RPMI8226 (cell line): ENCODE measurements at places on chromosomes 11 and 22.
A peak's percentile ranks its signal among the peaks of the same experiment; 100 is the strongest.

- DNase-seq = no peak
Measured at GRCh38 chr22:46460857-46461256, 76.6 kb downstream of the CELSR1 start.

DNA sequence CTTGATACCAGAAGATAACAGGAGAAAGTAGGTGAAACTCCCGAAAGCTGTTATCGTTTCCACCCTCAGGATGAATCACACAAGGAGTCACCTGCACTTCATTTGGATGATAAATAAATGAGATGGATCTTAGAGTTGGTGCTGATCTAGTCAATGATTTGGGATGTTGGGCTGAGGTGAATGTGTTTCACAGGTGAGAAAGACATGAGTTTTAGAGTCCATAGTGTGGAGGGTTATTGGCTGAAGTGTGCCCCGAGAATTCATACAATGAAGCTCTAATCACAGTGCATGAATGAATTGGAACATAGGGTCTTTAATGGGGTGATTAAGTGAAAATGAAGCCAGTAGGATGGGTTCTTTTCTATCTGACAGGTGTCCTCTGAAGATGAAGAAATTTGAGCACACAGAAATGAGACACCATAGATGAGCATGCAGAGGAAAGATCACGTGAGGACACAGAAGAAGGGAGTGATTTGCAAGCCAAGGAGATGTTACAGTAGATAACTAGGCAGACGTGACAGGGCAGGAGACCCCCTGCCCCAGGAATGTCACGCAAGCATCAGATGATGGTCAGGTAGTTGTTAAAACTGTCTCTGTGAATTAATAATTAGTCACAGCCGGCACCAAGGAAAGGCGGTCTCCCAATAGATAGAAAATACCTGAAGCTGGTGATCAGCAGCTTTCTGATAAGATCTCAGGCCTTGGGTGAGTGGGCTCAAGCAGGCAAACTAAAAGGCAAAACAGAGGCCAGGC, 60.3 kb upstream of the IGLL5 start:
- DNase-seq = no peak

GRCh38 chr11:103587901-103588788, 448.3 kb upstream of the DDI1 start:
- DNase-seq = no peak

DNA sequence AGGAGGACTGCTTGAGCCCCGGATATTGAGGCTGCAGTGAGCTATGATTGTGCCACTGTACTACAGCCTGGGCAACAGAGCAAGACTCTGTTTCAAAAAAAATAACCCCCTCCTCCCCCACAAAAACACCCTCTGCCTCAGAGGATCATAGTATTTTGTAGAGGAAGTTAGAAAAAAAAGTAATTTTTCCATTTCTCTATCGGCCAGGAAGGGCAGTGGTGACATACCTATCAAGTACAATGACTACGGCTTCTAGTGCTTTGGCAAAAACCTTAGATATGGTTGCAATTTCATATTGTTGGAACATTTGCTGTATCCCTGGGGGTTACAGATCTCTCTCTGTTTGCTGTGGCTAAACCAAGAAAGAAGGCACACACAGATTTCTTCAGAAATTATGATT, 28.9 kb downstream of the C2CD3 start:
- DNase-seq = no peak

- no peak for DNase-seq
Measured at GRCh38 chr22:26109686-26110315, 59.5 kb upstream of the SEZ6L start.

DNA sequence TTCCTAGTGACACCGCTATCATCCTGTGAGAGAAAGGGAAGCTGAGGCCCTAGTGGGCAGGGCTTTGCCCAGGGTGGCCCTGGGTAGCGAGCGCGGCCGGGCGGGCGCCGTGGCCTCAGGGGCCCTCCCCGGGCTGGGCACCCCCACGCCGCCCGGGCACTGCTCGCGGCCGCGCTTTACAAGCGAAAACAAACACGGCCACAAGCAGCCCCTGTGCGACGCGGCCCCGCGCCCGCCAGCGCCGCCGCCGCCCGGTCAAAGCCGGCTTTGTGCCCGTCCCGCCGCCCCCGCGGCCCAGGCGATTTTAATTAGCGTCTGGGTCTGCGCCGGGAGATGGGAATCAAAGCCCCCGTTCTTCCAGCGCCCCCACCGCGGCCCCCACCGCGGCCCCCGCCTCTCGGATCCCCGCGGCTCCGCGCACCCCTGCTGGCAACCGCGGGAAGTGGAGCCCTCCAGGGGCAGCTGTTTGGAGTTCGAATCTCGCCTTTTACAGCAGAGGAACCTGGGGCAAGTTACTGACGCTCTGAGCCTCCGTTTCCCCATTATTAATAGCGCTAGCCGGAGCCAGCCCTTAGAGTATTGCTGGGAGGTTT, 47.9 kb downstream of the CHRDL2 start:
- DNase-seq = no peak

- no peak for DNase-seq
Measured at GRCh38 chr11:72443016-72443415, 8.7 kb upstream of the CLPB start.

DNA sequence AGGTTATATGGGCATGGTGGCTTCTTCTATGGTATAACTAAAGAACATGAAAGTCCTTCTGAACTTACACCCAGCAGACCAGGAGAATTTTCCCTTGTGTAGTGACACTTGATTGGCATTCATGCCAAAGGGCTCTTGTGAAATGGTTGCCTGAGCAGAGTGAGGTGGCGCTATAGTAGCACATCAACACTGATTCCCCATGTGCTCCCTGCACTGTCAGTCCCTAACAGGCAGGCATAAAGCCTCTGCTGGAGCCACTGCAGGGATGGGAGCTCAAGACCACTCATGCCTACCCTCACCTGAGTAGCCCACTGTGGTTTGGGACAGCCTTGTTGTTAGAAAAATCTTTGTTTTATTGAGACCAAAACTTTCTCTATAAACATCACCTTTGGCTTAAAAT, 92.6 kb upstream of the LIN7C start:
- DNase-seq = no peak

DNA sequence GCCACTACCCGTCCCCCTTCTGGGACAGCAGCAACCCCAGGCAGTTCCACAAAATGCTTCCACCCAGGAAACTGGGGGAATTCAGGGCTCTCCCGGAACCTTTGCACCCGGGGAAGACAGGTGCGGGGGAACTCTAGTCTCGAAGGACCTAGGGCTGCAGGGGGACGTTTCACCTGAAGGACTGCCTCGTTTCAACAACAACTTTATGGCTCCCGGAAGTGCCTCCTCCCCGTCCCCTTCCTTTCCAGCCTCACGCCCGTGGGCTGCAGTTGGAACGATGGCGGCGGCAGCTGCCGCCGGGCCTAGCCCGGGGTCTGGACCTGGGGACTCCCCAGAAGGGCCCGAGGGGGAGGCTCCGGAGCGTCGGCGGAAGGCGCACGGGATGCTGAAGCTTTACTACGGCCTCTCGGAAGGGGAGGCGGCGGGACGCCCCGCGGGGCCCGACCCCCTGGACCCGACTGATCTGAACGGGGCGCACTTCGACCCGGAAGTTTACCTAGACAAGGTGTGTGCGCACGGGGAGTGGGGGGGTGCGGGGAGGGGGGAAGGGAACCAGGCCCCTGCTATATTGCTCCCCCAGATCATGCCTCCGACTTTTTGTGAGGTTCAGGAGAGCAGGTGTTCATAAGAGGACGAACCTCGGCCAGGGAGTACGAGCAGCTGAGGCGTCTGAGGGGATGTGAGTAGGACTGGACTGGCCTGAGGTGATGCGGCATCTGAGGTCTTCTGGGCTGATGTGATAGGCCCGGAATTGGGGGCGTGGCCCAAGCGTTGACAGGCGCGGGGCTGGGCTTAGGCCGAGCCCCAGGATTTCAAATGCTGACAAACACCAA, at the start of gene VPS51:
Gene VPS51 (plus strand): TSS at position 241 of the 833 bp plus-strand sequence. CDS start 37 bp downstream, at position 278.
- peak; percentile 97 for DNase-seq

GRCh38 chr11:2580571-2581001, 119.2 kb downstream of the KCNQ1OT1 start:
- no peak for DNase-seq

GRCh38 chr11:124681421-124681820, 7.7 kb downstream of the SPA17 start:
- DNase-seq = no peak

GRCh38 chr11:88657076-88657738, 319.7 kb upstream of the CTSC start:
- no peak for DNase-seq

GRCh38 chr11:93895106-93895862, 44.9 kb upstream of the VSTM5 start:
- DNase-seq = peak; percentile 62

DNA sequence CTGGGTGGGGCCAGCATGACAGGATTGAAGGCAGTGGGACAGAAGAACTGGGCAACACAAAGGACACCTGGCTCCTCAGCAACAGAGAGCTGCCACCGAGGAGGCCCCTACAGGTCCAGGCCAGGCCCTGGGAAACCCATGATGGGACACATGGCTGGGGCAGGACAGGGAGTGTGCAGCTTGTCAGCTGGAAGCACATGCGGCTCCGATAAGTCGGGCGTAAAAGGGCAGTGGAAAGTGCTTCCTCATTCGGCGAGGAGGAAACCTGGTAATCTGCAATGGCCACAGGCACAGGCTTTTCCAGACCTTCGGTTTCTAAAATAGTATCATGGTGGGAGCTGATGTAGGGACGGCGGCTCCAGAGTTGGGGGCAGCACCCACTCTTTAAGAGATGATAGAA, 16.5 kb downstream of the GNAZ start:
- no peak for DNase-seq

- no peak for DNase-seq
Measured at GRCh38 chr11:34439610-34440198, 970 bp downstream of the CAT start.

DNA sequence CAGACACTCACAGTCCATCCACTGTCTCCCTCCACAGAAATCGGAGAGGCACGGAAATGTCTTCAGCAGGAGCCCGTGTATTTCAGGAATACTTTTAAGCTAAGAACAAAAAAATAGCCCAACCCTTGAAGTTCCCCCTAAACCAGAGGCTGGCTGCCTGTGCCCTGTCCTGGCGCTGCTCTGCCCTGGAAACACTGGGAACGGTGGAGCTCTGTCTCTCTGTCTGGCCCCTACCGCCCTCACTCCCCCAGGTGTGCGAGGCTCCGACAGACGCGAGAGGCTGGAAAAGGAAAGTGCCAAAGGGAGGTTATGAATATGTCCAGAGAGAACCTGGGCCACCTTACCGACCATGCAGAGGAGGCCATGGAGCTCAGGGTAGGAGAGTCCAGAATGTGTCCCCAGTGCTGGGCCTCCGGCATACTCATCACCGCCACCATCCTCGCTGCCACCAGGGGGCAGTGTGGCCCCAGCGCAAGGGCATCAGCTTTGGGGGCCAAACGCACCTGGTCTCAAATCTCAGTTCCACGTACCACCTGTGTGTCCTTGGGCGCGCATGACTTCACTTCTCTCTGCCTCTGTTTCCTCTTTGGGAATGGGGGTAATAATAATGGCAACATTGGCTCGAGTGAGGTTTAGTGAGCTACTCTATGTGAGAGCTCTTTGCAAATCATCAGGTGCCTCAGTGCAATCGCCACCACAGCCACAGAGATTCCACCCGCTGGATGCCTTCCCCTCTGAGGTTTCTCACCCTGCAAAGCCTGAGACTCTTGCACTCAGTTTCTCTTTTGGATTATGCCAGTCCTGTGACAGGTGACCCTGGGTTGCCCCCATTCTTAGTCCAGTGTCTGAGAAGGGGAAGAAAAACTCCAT, 10.4 kb upstream of the SLCO2B1 start:
- peak; percentile 80 for DNase-seq

- no peak for DNase-seq
Measured at GRCh38 chr11:48055292-48056132, 75.2 kb downstream of the PTPRJ start.

- DNase-seq = no peak
Measured at GRCh38 chr11:134531327-134532130, 119.5 kb upstream of the B3GAT1 start.

DNA sequence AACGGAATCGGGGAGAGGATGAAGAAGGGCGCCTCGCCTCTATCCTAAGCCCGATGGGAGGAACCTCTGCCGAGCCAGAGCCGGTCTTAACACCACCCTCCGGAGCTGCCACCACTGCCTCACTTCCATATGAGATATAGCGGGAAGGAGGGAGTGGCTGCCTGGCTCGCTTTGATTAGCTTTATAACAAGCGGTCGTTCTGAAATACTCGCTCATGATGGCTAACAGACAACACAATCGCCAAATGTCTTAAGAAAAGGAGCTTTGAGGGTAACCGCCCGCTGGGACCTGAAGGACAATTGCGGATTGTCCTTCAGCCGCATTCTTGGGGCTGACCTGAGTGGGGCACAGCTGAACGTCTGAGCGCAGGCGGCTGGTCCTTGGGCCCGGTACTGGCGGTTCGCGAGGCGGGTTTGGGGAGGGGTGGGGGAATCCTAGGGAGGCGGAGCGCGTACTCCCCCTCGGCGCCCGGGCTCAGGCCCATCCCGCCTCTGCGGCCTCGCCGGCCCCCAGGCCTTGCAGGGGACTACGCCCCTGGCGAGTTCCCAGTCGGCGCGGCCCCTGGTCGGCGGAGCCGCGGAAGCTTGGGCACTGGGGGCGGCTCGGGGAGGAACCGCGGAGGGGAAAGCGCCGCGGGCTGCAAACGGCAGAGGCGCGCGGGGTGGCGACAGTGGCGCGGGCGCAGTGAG, at the start of gene PLAAT5:
Gene PLAAT5 (minus strand): TSS at position 617 of the 689 bp plus-strand sequence. CDS start 133 bp downstream, at position 484.
- DNase-seq = no peak

- peak; percentile 72 for DNase-seq
Measured at GRCh38 chr22:45284705-45285262, at the start of gene UPK3A. Gene UPK3A, plus strand, starts transcription at chr22:45284949. Its CDS starts 65 bp downstream, at chr22:45285014.

- DNase-seq = no peak
Measured at GRCh38 chr11:114938799-114939198, 260.5 kb downstream of the NXPE2 start.

DNA sequence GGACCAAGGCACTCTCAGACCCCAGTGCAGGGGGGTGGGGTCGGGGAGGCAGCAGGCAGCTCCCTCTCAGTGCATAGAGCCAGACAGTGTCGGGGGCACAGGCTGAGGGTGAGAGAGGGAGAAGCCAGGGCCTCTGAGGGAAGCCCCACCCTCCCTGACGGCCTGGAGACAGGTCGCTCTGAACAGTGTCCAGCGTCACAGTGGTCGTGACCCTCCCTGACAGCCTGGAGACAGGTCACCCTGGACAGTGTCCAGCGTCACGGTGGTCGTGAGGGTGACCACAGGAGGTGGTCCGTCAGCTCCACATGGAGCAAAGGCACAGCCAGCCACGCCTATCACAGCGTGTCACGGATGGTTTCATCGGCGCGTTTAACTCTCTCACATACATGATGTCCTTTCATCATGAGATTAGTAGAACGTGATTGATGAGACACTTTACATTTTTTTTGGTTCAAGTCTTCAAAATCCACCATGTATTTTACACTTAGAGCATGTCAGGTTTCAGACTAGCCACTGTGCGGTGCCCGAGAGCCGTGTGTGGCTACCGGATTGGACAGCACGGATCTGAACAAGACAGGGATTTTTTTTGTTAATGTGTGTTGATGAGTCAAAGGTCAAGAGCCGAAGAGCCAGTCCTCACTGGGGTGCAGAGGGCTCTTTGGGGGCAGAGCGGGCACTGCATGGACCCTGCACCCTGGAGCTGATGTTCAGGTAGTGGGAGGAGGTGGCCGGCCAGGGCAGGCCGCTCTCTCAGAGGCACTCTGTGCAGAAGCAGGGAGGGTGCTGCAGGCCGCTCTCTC, 23.9 kb upstream of the PANX2 start:
- DNase-seq = peak; percentile 77
